NCI-H524 (cell line): ENCODE measurements at places on chromosomes 5 and 9.

- peak; percentile 93 for DNase-seq
Measured at GRCh38 chr9:134366223-134367031, 40.2 kb downstream of the RXRA start.

GRCh38 chr5:96316017-96316416 lies 117.0 kb downstream of the PCSK1 start:
- no peak for DNase-seq

DNA sequence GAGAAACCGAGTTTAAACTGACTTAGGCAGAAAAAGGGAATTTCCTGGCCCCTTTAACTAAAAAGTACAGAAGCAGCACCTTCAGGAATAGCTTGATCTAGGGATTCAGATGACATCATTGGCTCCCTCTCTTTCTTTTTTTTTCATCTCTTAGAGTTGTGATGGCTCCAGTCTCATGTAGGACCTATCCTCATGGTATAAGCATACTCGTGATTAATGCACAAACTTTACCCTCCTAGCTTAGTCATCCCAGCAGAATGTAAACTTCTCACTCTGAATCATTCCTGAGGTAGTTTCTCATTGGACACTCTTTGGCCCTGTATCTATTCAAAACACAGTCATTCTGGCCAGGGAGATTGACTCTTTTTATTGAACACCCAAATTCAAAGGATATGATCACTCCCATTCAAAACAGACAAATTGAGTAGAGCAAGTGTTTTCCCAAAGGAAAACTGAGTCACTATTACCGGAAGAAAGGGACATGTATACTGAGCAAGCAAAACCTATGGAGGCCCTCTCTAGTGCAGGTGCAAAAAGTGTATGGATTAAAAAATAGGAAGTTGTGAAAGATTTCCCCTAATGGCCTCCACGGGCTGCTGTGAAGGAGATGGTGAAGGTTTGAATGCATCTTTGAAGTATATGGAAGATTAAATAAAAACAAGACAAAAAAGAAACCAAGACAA lies 27.6 kb upstream of the SMIM23 start:
- DNase-seq = no peak

- no peak for DNase-seq
Measured at GRCh38 chr9:125854553-125855275, 107.5 kb downstream of the PBX3 start.

GRCh38 chr5:583645-584044 lies 28.5 kb upstream of the CEP72 start:
- DNase-seq = no peak

DNA sequence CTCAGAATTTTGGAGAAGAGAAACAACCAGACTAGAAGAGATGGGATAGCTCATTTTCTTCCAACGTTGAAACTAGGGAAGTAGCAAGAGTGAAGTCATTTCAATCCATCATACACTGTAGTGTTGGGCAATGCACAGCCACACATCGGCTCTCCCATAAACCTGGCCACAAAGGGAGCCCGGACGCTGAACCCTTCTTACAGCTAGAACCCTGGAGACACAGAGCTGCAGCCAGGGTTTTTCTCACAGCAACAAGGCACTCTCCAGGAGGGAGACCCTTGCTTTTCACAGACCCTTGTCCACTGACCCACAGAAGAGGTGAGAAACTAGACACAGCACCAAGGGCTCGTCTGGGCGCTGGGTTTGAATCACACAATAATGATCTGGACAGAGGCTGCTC lies 101.4 kb upstream of the FSTL4 start:
- DNase-seq = no peak

GRCh38 chr5:176675676-176676360 lies 28.5 kb downstream of the TSPAN17 start:
- DNase-seq = peak; percentile 26
